BJ (cell line): ENCODE measurements at places on chromosomes 11 and 22.

DNA sequence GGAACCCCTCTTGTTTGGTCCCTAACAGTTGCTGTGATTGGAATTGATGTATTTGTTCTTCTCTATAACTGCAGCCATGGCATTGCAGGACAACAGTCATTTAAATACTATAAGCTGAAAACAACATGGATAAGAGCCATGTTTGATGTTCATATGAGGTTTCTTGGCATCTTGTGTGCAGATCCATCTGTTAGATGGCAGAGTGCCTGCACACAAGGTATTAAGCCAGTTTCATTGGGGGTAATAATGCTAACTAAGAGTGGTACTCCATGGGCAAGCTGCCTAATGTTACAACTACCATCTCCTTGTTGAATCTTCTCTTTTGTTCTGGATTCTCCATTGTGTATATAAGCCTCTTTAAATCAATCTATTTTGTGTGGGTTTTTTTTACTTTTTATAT, 206.0 kb upstream of the CHORDC1 start:
- DNase-seq = no peak

DNA sequence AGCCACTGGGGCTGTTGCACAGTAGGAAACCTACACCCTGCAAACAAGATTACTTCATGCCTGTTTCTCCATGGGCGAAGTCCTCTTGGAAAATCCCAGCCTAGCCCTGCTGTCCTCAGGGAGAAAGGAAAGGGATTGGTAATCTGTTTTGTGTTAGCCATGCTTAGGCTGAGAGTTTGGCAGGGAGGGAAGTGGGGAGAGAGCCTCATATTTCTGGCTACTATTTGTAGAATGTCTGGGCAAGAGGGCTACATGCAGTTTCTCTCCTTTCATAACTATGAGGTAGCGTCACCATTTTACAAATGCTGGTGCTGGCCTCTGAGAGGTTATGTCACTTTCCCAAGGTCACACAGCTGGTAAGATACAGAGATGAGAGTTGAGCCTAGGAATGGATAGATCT, 737 bp upstream of the MFRP start:
- DNase-seq = peak; percentile 61

DNA sequence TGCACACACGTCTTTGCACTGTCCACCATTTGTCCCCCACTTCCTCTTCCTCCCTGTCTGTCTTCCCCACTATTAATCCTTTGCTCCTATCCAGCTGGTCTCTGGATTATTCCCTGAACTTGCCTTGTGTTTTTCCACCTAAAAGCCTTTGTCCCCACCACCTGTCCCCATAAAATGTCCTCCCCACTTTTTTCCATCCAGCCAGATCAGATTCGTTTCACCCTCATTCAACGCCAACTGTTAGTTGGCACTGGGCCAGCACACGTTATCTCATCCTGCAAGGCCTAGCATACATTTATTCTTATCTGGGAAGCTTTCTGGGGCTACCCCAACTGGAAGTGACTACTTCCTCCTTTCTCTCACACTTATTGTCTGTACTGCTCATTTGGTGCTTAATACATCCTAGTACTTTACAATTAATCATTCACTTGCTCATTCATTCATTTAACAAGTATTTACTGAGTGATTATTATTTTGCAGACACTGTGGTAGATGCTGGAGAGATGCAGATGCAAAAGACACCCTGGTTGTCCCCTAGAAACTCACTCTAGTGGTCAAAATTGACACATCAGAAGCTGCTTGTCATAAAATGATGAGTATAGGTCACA, 96.2 kb downstream of the RASSF10 start:
- DNase-seq = no peak

DNA sequence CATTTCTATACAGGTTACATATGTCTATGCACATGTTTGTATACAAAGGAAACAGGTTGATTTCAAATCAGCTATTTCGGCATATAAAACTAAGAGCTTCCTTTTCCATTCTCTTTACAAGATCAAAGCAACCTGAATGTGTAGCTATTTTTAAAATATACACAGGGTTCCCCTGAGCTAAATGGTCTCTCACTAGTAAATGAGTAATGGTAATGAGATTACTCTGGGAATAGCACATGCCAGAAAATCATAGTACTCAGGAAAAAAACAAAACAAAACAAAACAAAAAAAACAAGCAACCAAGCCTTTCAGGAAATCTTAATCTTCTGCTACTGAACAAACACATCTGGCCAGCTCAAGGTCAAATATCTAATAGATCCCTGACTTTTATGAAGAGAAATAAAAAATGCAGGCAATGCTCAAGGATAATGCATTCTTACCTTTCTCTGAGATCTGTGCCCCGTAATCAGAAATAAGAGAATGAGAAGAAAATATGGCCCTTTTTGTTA, 156.6 kb upstream of the POU2AF2 start:
- DNase-seq = no peak

DNA sequence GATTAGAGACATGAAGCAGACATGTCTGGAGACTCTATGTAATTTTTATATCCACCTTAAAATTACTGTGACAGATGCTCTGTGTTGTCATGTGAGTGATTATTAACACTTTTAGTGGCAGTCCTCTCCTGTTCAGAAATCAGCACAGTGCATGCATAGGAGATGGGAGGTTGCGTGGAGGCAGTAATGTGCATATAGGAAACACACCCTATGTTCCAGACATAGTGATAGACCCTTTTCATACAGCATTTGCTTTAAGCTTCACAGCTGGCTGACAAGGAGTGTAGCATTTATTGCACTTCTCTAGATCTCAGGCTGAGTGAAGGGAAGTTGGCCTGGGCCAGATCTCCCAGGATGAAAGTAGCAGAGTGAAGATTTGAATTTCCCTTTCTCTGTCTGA, 102.3 kb upstream of the SYN3 start:
- no peak for DNase-seq
